ENCODE measurements at places on chromosomes 6 and 20.

- no peak for DNase-seq
Measured at GRCh38 chr6:43810965-43811732, 41.1 kb downstream of the VEGFA start.

DNA sequence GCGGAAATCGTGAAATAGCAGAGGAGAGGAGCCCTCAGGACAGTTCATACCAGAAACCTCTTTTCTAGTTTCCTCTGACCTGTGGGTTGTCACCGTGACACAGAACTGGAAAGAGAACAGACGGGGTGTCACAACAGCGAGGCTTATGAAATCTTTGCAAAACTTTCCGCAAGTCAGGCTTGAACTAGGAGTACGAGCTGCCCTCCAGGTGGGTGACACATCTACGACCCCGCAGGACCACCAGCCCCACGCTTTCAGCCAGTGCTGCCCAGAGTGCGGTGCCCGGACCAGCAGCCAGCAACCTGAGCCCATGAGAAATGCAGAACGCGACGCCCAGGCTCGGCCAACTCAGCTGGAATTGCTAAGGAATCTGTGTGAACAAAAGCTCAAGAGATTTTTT, 30.8 kb downstream of the WRNIP1 start:
- DNase-seq = no peak

- DNase-seq = no peak
Measured at GRCh38 chr6:93790981-93791380, 371.6 kb upstream of the EPHA7 start.

- DNase-seq = no peak
Measured at GRCh38 chr20:20895537-20895936, 183.1 kb upstream of the RALGAPA2 start.

DNA sequence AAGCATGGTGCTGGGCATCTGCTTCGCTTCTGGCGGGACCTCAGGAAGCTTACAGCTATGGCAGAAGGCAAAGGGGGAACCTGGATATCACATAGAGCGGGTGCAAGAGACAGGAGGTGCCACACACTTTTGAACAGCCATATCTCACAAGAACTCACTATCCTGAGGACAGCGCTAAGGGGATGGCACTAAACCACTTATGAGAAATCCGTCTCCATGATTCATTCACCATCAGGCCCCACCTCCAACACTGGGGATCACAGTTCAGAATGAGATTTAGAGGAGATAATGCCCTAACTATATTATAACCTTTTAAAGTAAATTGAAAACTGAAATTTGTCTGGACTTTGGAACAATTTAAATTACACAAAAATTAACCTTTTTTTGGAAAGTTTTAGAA, 37.8 kb upstream of the SUMO4 start:
- no peak for DNase-seq

DNA sequence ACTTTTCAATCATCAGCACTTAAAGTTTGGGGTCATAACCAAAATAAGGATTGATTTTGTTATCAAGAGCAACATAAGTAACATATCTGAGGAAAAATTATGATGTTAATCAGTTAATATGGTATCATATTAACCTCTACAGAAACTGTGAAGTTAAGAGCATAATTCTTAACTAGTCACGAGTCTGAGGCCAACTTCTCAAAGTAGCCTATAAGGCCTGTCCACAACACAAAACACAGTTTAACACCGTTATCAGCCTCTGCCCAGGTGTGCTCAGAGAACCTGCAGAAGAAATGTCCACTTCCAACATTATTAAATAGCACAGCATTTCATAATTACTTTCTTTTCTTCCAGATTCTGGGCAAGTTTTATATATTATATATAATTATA, 1.1 kb downstream of the STX7 start:
- no peak for DNase-seq

GRCh38 chr20:45782890-45783289, 8.8 kb downstream of the WFDC3 start:
- no peak for DNase-seq

DNA sequence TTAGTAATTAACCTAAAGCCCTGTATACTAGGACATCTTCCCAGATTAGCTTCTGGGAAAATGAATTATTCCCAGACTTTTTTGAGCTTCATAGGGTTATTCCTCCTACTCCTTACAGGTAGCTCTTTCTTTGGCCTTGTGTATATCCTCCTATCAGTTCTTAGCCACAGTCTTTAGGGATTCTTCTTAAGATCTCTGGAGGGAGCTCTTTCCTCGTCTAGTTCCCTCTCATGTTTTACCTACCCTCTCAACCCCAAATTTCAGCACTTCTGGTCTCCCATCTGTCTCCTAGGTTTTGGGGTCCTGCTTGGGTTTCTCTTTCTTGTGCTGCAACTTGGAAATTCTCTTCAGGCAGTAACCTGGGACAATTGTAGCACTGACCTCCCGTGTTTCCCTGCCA, 46.4 kb upstream of the SLC35B3 start:
- DNase-seq = no peak

DNA sequence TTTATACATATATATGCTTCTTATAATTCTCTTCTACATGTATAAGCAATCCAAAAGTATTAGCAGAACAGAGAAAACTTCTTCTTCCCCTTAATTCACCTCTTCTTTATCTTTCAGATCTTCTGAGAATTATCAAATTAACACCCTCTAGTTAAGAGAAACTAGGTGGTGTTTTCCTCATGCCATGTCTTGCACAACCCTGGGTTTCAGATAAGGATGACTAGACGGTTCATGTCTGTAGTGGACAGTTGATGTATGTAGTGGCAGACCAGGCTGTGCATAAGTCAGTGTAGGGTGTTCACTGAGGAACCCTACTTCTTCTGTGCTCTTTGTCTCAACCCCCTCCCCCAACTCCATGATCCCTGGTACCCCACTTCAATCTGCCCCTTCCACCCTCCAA, 187.3 kb downstream of the SAMD5 start:
- no peak for DNase-seq

DNA sequence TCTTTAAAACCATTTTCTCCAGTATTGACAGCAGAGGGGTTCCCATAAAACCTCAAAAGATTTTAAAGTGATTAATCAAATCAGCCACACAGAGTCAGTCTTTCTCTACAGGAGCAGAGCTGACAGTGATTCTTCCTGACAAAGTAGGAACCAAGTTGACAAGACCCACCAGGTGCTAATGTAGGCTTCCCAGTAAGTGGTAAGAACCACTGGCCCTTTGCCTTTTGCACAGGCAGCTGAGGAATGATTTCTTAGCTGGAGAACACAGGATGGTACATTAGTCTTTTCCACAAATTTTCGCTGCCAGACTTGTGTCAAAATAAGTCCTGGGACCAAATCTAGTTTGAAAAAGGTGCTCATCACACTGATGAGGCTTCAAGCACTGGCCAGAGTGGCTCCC, 95.8 kb downstream of the ARMC2 start:
- no peak for DNase-seq

- no peak for DNase-seq
Measured at GRCh38 chr6:119902681-119903080, 553.1 kb upstream of the MAN1A1 start.

GRCh38 chr6:27474172-27474465, 1.2 kb upstream of the ZNF184 start:
- DNase-seq = no peak

DNA sequence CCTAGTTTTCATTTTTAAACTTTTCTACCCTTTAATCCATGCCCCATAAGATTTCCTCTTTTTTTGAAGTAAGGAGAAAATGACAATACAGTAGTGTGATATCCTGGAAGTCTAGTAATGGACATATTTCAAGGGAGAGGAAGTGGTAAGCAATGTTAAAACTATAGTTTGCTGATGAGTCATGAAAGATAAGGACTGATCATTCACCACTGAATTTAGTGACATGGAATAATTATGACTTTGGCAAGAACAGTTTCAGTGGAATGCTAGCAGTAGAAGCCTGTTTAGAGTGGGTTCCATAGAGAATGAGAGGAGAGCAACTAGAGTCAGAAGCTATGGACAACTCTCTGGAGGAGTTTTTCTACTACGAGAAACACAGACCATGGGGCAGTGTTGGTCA, 24.9 kb upstream of the SLC2A12 start:
- no peak for DNase-seq

DNA sequence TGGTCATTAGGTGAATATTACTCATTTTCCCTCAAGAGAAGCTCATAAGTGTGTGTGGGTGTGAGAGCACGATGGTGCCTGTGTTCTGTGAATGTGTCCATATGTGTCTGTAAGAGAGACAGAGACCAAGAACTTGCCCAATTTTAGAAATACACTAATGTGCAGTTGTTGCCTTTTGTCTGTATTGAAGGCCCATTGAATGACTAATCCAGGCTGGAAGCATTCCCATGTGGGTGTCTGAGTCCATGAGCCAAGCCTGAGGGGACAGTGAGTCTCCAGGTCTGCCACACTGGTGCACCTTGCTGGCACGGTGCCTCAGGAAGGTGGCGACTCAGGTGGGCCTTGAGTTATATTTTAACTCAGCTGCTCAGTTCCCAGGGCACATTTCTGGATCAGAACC, 25.5 kb upstream of the ASXL1 start:
- no peak for DNase-seq

GRCh38 chr6:122408240-122408639, 8.8 kb downstream of the HSF2 start:
- no peak for DNase-seq

DNA sequence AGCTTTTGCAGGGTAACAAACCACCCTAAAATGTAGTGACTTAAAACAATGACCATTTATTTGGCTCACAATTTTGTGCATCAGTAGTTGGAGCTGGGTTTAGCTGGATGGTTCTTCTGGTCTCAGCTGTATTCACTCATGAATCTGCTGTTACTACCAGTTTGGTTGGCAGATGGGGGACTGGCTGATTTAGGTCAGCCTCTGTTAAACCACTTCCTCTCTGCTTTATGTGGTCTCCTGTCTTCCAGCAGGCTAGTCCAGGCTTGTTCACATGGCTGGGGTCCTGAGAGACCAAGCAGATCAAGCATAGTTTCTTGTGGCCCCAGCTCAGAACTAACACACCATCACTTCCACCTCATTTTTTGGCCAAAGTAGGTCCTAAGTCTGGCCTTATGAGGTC, 67.2 kb upstream of the LAMP5 start:
- DNase-seq = no peak

- no peak for DNase-seq
Measured at GRCh38 chr6:87378947-87379346, 28.8 kb upstream of the CFAP206 start.

- no peak for DNase-seq
Measured at GRCh38 chr6:140487586-140487985, 1113.1 kb upstream of the CITED2 start.

- no peak for DNase-seq
Measured at GRCh38 chr6:159043947-159044346, 844 bp downstream of the TAGAP start.

- no peak for DNase-seq
Measured at GRCh38 chr20:39568109-39568508, 606.0 kb downstream of the DHX35 start.

DNA sequence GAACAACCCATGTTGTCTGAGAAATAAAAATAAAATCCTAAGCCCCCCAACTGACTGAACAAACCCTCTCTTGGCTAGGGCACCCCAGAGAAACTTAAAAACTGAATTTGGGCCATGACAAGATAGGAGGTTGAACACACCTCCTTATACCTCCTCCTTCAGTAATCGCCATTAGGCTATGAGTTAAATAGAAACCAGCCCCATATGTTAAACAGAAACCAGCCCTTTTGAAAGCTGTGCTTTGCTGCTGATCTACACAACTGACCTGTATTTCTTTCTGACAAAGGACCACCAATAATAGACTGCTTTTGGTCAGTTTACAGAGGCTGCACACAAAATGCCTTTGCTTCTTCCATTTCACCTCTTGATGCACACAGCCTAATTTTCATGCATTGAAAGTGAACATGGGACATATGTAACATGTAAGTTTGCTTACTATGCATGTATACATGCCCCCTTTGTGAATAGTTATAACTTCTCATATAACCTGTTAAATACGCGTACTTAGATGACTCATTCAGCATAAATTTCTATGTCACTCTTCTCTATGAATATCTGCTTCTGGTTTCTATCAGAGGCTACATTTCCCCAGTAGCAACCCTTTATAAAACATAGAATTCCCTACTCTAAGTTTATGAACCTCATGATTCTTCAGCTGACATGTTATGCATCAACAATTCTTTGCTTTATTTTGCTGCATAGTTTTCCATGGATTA, 462.9 kb downstream of the COL12A1 start:
- DNase-seq = no peak

GRCh38 chr6:155213611-155214372, 50.0 kb upstream of the CLDN20 start:
- DNase-seq = no peak

- DNase-seq = no peak
Measured at GRCh38 chr6:142771162-142771561, 173.8 kb downstream of the HIVEP2 start.

GRCh38 chr6:3484192-3484591, 27.3 kb upstream of the SLC22A23 start:
- DNase-seq = no peak

- DNase-seq = peak; percentile 72
Measured at GRCh38 chr6:143575440-143575839, 63.9 kb upstream of the FUCA2 start.

DNA sequence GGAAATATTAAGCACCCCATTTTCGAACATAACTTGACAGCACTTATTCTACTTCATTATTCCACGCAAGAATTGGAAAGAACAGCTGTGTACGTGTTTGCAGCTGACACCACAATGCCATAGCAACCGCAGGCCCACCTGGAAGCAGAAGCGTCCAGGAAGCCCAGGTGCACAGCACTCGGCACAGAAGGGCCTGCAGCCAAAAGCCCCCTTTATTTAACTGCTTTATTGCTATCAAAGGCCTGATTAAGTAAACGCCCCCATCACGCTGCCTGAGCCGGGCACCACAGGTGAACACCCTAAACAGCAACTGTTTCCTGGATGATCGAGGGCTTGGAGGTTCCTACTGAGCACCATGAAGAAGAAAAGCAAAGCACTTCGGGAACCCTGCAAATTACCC, 6.3 kb downstream of the TAF4 start:
- no peak for DNase-seq

- no peak for DNase-seq
Measured at GRCh38 chr6:105449756-105450390, 47.0 kb upstream of the PREP start.

DNA sequence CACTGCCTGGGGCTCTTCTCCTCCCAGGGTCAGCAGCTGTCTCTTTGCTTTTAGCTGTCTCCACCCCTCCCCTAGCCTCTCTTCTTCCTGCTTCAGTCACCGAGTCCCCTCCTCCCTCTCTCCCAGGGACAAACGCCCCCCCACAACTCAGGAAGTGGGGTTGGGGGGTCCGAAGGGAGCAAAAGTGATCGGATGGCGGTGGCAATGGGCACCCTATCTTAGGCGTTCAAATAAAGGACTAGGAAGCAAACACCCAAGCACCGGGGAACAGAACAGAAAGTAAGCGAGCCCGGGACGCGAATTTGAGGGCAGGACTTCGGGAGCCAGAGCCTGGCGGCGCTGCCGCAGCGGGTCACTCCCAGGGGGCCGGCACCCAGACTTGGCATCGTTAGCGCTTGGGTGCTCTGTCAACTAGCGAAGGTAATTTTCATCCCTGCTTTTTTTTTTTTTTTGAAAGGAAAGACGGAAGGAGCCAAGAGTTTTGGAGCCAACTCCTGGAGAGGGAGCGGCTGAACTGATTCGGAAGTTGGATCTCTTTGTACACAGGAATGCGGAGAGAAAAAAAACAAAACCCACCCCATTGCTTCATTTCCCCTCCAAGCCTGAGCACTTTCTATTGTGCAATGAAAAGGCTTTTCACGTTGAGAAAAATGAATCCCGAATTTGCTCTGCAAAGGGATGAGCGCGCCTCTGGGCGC, 815 bp upstream of the ITPR3 start:
- peak; percentile 65 for DNase-seq
